IPS DF 6.9 (cell line): ENCODE measurements at places on chromosomes 16 and 17.

- no peaks in the 10 kb centered on the region for H3K27me3 ChIP-seq
- no peak overlapping the region for H3K27ac ChIP-seq
- H3K4me1 ChIP-seq = no peaks in the 10 kb centered on the region
- H3K36me3 ChIP-seq = no peaks in the 10 kb centered on the region
- H3K4me3 ChIP-seq = no peak overlapping the region
These were observed 90.5 kb downstream of the ADAMTS18 start for GRCh38 chr16:77344341-77344740.

GRCh38 chr16:81860287-81861266 lies 81.5 kb downstream of the PLCG2 start:
- no peak for DNase-seq
- no peaks in the 10 kb centered on the region for H3K27me3 ChIP-seq
- no peak overlapping the region for H3K4me3 ChIP-seq
- no peaks in the 10 kb centered on the region for H3K36me3 ChIP-seq

DNA sequence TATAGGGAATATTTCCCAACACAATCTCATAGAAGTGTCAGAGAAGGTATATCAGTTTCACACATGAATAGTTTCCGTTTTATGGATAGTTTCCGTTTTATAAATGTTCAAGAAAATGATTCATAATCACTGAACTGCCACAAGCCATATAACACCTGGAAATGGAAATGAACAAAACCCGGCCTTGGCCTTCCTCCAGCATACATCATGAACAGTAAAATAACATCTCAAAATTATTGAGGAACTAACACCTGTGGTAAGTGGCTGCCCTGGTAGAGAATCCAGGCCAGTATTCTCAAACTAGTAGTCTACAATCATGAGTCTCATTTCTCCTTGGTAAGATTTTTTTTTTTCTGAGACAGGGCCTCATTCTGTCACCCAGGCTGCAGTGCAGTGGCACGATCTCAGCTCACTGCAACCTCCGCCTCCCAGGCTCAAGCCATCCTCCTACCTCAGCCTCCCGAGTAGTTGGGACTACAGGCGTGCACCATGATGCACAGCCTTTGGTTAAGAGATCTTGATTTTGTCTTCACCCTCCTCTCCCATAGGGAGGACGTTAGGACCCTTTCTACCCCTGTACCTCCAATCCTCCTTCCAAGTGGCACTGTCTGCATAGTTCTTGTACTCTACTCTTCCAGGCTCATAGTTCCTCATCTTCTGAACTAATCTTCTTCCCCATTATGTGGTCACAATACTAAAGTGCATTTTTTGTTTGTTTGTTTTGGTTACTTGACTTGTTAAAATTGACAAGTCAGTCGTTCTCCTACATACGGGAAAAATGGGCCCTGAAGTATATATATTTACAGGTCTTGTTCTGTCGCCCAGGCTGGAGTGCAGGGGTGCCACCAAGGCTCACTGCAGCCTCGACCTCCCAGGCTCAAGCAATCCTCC lies 15.0 kb upstream of the RGS9 start:
- H3K27me3 ChIP-seq = no peaks in the 10 kb centered on the region
- H3K4me1 ChIP-seq = no peaks in the 10 kb centered on the region; the same call in 1 of the 2 replicates
- DNase-seq = no peak
- no peak overlapping the region; the same call in 1 of the 2 replicates for H3K4me3 ChIP-seq

DNA sequence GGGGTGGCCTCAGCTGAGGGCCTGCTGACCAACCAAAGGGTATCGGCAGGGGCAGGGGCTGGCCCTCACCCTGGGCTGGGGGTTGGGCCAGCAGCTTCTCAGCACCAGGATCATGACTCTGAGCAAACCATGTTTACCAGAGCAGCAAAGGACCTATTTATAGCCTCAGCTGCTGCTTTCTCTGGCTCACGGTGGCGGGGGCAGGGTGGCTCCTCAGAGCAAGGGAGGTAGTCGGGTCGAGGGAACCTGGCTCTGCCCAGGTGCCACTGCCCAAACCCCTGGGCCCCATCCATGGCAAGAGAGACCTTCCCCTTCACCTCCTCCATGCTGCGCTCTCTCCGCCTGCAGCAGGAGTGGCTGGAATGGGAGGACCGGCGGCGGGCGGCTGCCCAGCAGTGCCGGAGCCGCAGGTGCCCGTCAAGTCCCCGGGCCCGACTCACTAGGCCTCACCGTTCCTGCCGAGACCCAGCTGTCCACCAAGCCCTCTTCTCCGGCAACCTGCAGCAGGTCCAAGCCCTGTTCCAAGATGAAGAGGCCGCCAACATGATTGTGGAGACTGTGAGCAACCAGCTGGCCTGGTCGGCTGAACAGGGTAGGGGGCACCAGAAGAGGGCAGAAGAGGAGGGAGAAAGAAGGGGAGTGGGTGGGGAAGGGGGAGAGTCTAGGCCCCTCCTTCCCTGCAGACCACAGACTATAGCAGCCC lies at the start of gene ASB16:
ASB16 (plus strand) TSS at position 206 of the 703 bp plus-strand sequence; CDS start at position 292, 86 bp downstream.
- no peak within 1 kb of the TSS for H3K27ac ChIP-seq
- no peak within 1 kb of the TSS for H3K4me3 ChIP-seq
- no peak for DNase-seq
- H3K36me3 ChIP-seq = no peaks in the 10 kb centered on the region

GRCh38 chr16:3689731-3690130 lies 27.6 kb downstream of the TRAP1 start:
- H3K4me1 ChIP-seq = no peaks in the 10 kb centered on the region
- no peak for DNase-seq
- no peak overlapping the region for H3K4me3 ChIP-seq
- no peak overlapping the region for H3K27ac ChIP-seq
- peaks cover 21% of the 10 kb centered on the region; the same call in 1 of the 2 replicates for H3K36me3 ChIP-seq
- H3K27me3 ChIP-seq = no peaks in the 10 kb centered on the region
